Hematopoietic multipotent progenitor cell (in vitro differentiated cells): ENCODE measurements at places on chromosomes 3 and 15. TPM values are rescaled to one million over a fixed set of nuclear protein-coding genes. Genes with fewer than 3 reads are reported as not detected.

- no peak for DNase-seq
These were observed 17.8 kb upstream of the ZFAND6 start for GRCh38 chr15:80041494-80042253.

DNA sequence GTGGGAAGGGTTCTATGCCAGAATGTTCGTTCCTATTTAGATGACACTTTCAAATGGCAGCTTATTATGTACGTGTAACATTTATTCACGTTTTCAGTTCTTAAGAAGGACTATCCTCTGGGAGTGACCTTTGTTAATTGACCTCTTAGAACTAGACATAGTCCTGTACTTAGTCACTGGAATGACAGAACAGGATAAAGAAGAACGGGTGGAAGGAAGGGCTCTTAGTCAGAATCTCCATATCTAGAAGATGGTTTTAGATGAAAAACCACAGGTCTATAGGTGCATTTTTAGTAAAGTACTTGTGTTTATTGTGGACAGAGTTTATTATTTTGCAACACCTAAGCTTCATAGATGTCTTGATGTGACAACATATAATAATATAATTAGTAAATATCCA lies 6.5 kb downstream of the METTL6 start:
- no peak for DNase-seq

DNA sequence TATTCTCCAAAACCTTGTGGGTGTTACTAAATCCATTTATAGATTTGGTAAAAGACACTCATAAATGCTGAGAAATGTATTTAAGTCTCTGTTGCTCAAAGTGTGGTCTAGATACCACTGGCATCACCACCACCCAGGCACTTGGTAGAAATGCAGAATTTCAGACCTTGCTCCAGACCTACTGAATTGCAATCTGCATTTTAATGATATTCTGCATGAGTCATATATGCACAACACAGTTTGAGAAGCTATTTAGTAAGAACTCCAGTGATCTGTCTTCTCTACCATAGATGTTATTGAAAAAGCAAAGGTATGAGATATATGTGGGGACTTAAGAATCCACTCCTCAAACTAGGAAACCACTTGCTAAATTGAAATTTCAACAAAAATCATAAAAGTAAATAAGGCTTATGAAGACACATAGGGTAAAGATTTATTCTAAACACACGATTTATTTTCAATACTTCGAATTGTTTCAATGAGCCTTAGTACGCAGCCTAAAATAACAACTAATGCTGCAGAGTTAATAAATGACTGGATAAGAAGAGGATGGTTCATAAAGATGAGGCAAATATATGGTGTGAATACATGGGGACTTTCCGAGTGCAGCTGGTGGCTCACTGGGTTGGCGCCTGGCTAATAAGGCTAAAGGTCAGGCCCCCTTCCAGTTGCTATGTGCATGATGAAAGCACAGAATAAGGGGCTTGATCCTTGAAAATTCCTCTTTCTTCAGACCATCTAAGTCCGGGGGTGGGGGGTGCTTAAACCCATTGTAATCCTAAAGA lies 813.3 kb downstream of the NR2F2 start:
- no peak for DNase-seq

- no peak for DNase-seq
These were observed 125.6 kb downstream of the CD47 start for GRCh38 chr3:107965136-107965655.

GRCh38 chr3:14879211-14879874 lies 60.6 kb downstream of the FGD5 start:
- no peak for DNase-seq

GRCh38 chr3:11757441-11757875 lies 89.2 kb downstream of the TAMM41 start:
- DNase-seq = no peak

- no peak for DNase-seq
These were observed 935.0 kb downstream of the ROBO1 start for GRCh38 chr3:78832785-78833204.

DNA sequence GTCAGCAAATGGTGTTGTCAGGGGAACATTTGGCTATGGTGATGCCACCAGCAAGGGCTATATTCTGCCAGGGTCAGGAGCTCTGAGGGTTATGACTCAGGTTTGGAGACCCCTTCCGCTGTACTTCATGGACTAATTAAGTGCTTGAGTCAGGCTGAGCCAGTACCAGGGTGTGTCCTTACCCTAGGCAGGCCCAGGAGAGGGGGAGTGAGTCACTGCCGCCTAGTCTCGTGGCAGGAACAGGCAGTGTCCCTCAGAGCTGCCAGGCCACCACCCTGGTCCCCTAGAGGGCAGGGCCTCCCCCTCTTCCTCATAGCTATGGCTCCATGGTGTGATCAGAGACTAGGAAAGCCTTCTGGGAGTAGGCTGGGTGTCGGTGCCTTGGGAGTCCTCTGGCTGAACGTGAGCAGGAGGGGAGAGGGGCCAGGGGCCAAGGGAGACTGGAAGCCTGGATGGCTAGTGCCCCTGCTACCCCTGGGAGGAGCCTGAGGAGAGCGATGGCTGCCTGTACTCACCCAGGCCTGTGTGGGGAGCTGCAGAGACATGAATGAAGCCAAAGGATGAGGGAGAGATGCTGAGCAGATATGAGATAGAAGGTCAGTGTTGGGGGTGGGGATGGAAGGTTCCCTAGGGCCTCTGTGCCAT lies 10.6 kb downstream of the MAPKAPK3 start:
- DNase-seq = no peak

DNA sequence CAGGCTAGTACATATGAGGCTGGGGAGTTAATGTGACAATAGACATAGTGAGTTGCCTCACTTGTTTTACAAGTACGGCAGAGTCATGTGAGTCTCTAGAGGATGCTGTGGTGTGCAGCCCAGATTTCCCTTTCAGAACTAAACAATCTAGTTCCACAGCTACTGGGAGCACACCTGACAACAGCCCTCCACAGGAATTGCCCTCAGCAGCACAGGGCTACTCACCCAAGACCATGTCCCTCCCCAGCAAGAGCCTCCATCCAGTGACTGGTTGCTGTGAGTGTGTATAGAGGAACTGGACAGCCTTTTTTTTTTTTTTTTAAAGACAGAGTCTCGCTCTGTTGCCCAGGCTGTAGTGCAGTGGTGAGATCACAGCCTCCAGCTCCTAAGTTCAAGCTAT lies 40.2 kb upstream of the UBE2E2 start:
- no peak for DNase-seq

GRCh38 chr3:101851072-101851770 lies 1.9 kb downstream of the NFKBIZ start:
- no peak for DNase-seq

DNA sequence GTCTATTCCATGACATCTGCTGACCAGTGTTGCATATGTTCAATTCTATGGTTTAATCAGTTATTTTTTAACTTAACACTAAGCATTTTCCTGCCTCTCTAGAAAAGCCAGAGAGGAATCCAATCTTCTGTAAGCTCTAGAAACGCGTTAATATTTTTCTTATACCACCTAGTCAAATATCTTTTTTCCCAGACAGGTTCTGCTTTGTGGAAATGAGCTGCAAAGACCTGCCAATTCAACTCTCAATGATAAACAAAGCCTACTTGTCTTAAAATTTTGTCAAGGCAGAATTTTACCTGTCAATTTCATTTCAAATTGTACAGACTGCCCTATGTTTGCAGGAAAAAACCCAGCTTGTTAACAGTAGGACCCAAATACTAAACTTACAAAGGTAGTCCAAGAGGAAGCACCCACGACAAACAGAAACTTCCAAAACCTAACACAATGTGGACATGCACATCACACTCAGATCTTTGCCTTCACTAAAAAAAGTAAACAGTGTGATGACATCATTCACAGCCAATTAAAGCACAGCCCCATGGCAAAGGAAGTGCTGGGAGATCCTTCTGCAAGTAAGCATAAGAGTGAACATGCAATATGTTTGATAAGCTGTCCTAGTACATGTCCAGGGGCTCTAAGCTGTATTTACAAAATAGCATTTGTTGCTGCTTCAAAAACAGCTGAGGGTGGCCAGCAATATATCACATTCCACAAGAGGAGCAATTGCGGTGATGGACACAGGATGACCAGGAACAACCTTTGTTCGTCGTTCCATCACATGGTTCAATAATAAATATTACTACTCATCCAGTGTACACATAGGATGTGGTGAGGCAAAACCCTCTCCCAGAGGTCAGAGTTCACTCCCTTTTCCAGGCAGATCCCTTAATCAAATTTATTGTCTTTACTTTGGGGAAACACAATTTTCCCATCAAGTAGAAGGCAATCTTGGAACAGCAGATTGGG lies 139.4 kb upstream of the TSC22D2 start:
- DNase-seq = no peak

DNA sequence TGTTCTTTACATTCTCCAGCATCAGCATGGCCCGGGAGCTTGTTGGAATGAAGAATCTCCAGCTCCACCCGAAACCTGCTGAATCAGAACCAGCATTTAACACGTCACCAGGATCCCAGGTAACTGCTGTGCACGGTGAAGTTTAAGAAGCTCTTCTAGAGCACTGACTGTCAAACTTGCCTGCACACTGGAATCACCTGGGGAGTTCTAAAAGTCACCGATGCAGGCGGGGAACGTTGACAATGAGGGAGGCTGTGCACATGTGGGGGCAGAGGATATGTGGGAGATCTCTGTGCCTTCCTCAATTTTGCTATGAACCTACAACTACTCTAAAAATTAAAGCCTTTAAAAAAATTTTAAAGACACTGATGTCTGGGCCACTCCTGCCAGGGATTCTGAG lies 19.1 kb upstream of the PAQR5 start:
- no peak for DNase-seq

GRCh38 chr3:138796761-138797160 lies 38.0 kb downstream of the PIK3CB start:
- no peak for DNase-seq

DNA sequence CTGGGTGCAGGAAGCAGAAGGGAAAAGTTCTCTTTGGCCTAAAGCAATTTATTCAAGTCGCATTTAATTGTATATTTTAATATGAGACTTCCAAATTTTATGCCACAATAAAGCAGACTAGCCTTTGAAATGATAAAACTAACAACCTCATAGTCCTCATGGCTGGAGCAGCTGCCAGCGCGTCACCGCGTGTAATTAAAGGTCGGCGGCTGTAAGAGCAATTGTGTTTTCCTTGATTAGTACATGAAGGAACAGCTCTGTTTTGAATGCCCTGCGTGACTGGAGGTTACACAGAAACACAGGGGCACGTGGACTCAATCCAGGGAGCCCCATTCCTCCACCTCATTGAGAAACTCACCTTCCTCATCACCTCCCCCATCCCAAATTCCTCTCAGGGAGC lies 10.1 kb upstream of the LRRC15 start:
- DNase-seq = no peak

GRCh38 chr3:4664412-4664811 lies 171.3 kb downstream of the ITPR1 start:
- no peak for DNase-seq

- DNase-seq = no peak
These were observed 51.9 kb downstream of the KY start for GRCh38 chr3:134598763-134599545.

DNA sequence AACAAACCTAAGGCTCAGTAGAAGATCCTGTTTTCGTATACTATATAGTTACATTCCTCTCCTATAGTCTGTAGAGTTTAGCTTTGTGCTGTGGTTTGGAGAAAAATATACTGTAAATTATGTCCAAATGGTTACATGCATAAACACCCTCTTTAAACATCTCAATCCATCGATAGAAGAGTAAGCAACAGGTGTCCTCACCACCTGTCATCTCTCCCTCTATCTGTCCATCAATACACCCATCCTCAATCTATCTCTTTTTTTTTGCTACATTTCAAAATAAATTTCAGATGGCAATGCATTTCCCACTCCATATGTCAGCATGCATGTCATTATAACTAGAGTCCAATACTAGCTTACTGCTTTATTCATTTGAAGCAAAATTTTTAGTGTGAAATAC lies 21.0 kb upstream of the GABRG3 start:
- no peak for DNase-seq

GRCh38 chr3:115913069-115913686 lies 289.9 kb downstream of the GAP43 start:
- DNase-seq = no peak

- DNase-seq = no peak
These were observed 122.4 kb upstream of the IL12A start for GRCh38 chr3:159866201-159866746.

DNA sequence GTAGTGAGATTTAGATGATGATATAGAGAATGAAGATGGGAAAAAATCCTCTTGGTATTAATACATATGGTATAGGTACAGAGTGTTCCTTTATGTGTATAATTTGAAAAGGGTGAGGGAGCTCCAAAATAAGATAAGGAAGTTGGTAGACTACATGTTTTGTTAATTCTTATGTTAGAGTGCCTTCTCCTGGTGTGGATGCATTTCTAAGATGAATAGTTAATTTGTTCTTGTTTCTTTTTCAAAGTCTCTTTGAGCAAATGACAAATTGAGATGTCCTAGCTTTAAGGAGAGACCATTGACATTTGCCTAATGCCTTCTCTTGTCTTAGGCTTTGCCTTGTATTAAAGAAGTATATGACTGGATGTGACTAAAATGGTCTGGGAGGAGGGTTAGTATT lies 34.1 kb downstream of the AKAP13 start:
- DNase-seq = no peak

DNA sequence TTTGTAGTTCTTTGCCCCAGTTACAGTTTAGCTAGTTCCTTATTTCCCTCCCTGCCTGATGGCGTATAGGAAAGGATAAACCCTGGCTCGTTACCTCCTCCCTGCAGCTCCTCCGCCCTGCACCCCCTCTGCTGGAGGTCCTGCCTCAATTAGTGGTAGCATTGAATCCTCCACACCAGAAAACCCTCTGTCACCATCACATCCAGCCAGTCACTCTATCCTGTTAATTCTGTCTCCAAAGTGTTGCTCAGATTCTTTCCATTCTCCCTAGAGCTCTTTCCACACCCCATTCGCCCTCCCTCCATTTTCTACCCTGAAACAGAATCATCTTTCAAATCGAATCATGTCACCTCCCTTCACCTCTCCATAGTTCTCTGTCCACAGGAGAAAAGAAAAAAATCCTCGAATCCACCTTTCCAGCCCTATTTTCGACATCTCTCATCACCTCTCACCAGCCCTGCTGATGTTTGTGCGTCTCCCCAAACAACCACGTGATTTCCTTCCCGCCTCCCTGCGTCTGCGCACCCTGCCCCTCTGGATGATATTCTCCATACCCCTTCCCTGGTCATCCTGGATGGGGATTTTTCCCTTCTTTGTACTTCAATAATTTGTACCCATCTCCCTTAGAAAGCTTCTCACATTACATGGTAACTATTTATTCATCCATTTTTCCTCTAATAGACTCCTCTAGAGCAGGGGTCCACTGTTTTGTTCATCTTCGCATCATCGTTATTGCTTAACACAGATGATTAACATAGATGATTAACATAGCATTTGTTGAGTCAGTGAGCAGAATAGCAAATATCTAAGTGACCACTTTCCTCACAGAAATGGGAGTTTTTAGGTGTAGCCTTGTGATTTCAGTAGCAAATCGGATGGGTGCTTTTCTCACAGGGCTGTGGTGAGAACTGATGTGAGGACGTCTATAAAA lies 37.1 kb downstream of the MAP3K13 start:
- DNase-seq = no peak

- DNase-seq = no peak
These were observed 60.8 kb upstream of the MEF2A start for GRCh38 chr15:99504823-99505551.

Gene TM4SF4
- not detected for total RNA-seq

Gene PARP15
- 7.0 TPM for total RNA-seq

Gene GOLGA8J
- total RNA-seq = under 0.01 TPM

Gene DPPA4
- total RNA-seq = 49.8 TPM

Gene CCDC12
- total RNA-seq = 41.7 TPM

Gene PRR20G
- total RNA-seq = not detected

Gene SLC22A14
- under 0.01 TPM for total RNA-seq
